Metanephros (tissue), 2 donors: ENCODE measurements at places on chromosomes 5 and 9. TPM values are rescaled to one million over a fixed set of nuclear protein-coding genes. Genes with fewer than 3 reads are reported as not detected.

DRD1 gene
- not detected for total RNA-seq

FOXD4L4 gene
- total RNA-seq = 0.06 TPM

SAXO1 gene
- total RNA-seq = 0.93 TPM

CYLC2 gene
- total RNA-seq = not detected

KCTD16 gene
- 2.8 TPM for total RNA-seq

UNC5A gene
- 0.29 TPM for total RNA-seq

ISL1 gene
- total RNA-seq = not detected

CDC14B gene
- total RNA-seq = 30.2 TPM

STPG3 gene
- not detected for total RNA-seq

ZBED3 gene
- 11.3 TPM for total RNA-seq

BTNL3 gene
- not detected for total RNA-seq

PELO gene
- 62.5 TPM for total RNA-seq

NUTM2G gene
- total RNA-seq = not detected

PTPRD gene
- total RNA-seq = 127 TPM

RAB24 gene
- total RNA-seq = 26.7 TPM

UBAC1 gene
- 47.2 TPM for total RNA-seq

ABLIM3 gene
- total RNA-seq = 5.7 TPM

KCNN2 gene
- 13.1 TPM for total RNA-seq

F2RL2 gene
- 1.1 TPM for total RNA-seq

ZNF366 gene
- total RNA-seq = 4.4 TPM

OTULIN gene
- total RNA-seq = 16.5 TPM

RASGRF2 gene
- total RNA-seq = 3.5 TPM

GGTA1 gene
- 4.6 TPM for total RNA-seq

NEURL1B gene
- total RNA-seq = 27.9 TPM

SH3RF2 gene
- 4.7 TPM for total RNA-seq

GRXCR2 gene
- total RNA-seq = 0.29 TPM

CXCL14 gene
- 37.1 TPM for total RNA-seq

SLC36A2 gene
- total RNA-seq = 6.4 TPM

NPR2 gene
- 15.1 TPM for total RNA-seq

RABGAP1 gene
- 90.4 TPM for total RNA-seq

PCDHGC3 gene
- total RNA-seq = 71.1 TPM

EGFLAM gene
- 14.2 TPM for total RNA-seq

ZFP37 gene
- total RNA-seq = 4.7 TPM

BBLN gene
- 46.3 TPM for total RNA-seq

PAPPA gene
- 6.8 TPM for total RNA-seq

WNT8A gene
- total RNA-seq = 0.18 TPM

TMEM215 gene
- total RNA-seq = 0.88 TPM

ANKRD18B gene
- total RNA-seq = 1.6 TPM

PPP1R26 gene
- total RNA-seq = 24.2 TPM

LCN1 gene
- not detected for total RNA-seq

PCDHB11 gene
- 8.5 TPM for total RNA-seq

MUSK gene
- 2.3 TPM for total RNA-seq

FCN2 gene
- 1.2 TPM for total RNA-seq

TEX48 gene
- total RNA-seq = not detected

BHMT gene
- 359 TPM for total RNA-seq

NPR3 gene
- total RNA-seq = 27.6 TPM

SLC6A7 gene
- 0.06 TPM for total RNA-seq

MAP1B gene
- 26.7 TPM for total RNA-seq

CHSY3 gene
- 5.1 TPM for total RNA-seq
